Stimulated activated CD8-positive, alpha-beta memory T cell treated with anti-CD3 and anti-CD28 coated beads, Interleukin-15, amount 100 ng/mL, for 24 hours (primary cell): ENCODE measurements at places on chromosomes 7 and 10.

DNA sequence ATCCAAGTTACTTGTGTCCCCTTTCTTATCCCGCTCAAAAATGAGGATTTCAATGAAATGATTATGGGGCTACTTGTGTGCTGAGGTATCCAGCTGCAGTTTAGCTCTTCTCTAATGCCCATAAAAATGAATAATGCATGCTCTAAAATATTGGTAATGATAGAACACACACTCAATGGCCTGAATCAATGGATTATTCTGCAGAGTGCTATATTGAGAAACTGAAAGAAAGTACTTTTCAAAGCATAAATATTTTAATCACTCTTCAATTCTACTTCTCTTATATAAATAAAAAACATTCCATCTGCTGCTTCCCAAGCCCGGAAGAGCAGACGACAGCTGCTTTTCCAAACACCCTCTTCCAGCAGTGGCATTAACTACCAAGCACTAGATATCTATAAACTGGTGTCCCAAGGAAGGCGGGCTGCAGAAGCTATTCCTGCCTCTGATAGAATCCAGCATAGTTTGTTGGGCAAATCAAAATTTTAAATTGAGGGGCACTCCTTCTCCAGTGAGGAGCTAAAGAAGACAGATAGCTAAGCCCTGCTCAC lies 284.9 kb upstream of the AOAH start:
- no peak for DNase-seq

- peak; percentile 16 for DNase-seq
Observed at GRCh38 chr10:7412237-7412927, 1.5 kb upstream of the SFMBT2 start.

- no peak for DNase-seq
Observed at GRCh38 chr7:122827763-122828162, 58.5 kb downstream of the CADPS2 start.

- DNase-seq: no peak
Observed at GRCh38 chr7:102925976-102926782, 13.4 kb downstream of the LRRC17 start.

DNA sequence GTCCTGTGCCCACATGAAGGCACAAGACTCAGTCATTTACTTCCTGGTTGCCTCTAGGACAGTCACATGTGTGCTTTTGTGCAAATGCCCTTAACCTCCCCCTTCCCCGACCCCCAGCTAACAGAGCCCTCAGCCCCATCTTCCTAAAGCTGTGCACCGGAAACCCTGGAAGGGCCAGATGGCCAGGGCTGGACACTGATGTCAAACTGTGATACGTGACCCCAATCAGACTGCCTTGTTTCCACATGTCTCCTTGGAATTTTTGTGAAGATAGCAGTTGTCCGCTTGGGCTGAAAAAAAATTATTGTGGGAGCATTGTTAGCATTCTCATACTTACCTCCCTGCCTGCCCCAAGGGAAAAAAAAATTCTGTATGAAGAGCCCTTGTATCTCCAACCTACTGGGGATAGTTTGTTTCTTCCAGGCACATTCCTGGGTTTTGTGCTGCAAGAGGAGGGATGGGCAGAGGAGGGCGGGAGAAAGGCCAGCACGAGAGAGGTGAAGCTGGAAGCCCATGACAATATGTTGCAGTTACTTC lies 17.0 kb upstream of the ADAM12 start:
- no peak for DNase-seq

- no peak for DNase-seq
Observed at GRCh38 chr10:44809647-44810046, 101.5 kb upstream of the TMEM72 start.

GRCh38 chr7:30184791-30185487 lies 50.2 kb downstream of the MTURN start:
- no peak for DNase-seq

DNA sequence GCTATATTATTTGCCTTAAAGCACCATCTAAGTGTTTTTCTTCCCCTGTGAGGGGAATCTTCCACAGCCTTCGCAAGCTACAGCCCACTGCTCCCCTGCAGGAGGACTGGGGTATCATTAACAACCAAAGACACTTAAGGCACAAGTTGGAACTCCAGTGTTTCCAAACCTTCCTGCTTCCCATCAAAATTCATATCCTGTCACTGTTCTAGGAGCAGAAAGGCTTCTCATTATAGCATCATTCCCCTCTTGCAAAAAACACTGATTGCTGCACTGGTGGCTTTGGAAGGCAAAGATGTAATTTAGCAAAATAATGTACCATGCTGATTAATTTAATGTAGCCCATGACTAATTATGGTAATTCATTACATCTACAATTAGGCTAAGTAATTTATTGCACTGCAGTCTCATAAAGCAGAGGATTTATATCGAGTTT lies 207.2 kb downstream of the SKAP2 start:
- DNase-seq: no peak

GRCh38 chr7:2810682-2811415 lies 33.3 kb downstream of the GNA12 start:
- no peak for DNase-seq

DNA sequence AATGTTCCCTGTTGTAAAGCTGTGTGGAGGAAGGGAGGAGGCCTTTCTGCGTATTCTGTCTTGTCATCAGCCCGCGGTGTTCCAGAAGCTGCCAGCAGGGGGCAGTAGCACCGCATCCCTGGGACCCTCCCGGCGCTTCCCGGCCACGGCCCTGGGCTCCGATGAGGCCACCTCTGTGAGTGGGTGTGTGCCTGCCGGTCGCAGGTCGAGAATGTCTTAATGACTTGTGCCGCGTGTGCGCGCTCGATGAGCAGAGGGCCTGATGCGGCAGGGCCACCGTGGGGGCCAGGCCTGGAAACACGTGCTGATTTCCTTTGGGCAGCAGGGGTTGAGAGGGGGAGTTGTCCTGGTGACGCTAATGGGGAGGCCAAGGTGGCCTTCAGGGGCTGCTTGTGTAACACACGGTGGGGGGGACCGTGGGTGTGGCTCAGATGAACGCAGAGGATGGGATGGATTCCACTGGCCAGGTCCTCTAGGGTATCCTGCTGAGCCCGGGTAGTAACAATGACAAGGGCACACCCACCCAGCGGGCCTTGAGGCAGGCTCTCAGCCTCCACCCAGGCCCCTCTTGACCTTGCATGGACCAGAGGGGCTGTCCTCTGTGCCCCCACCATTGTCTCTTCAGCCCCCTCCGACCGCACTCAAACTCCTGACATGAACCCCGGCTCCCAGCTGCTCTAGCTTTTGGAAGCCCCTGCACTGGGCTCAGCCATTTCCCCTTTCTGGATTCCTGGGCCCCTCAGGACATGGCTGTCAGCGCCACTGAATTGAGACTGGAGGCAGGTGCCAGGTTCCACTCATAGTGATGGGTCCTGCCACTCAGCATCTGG lies 135.9 kb upstream of the PODXL start:
- DNase-seq: peak; percentile 25

- DNase-seq: no peak
Observed at GRCh38 chr10:103273041-103273441, 3.9 kb upstream of the INA start.

- no peak for DNase-seq
Observed at GRCh38 chr7:33459340-33459751, 330.0 kb downstream of the BBS9 start.

DNA sequence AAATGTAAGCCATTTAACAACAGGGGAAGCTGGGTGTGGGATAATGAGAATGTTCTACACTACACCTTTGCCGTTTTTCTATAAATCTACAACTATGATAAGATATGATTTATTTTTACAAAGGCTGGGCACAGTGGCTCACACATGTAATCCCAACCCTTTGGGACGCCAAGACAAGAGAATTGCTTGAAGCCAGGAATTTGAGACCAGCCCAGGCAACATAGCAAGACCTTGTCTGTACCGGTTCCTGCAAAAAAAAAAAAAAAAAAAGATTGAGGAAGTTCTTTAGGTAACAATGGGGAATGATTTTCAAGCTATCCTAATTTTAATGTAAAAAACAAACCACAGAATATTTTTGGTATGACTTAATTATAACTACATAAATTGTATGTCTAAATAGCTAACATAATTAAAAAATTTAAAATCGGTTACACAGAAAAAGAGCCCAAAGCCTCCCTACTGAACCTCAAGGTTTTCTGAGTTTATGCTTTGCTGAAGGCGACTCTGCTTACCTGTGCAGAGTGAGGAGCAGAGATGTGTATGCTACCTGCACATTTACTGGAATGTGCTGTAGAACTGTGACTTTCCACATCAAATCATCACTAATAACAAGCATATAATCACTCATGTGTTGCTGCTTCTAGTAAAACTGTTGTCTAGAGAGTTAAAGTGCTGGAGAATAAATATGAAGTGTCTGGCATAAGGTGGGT lies 163.4 kb downstream of the ATE1 start:
- no peak for DNase-seq

DNA sequence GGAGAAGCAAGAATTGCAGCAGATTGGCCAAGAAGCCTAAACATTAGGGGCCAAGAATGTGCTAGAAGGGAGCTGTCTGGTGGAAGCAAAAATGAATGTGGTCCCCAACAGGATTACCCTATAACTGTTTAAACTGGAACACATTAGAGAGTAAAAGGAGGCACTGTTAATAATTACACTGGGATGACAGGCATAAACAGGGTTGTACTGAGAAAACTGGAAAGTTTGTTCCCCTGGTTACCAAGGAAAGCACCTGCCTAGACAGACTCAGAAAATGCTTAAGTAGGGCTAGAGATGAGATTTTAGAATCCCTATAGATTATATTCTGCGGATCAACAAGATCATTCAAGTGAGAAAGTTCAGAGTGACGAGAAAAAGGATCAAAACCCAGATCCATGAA lies 100.8 kb downstream of the CTTNBP2 start:
- no peak for DNase-seq

DNA sequence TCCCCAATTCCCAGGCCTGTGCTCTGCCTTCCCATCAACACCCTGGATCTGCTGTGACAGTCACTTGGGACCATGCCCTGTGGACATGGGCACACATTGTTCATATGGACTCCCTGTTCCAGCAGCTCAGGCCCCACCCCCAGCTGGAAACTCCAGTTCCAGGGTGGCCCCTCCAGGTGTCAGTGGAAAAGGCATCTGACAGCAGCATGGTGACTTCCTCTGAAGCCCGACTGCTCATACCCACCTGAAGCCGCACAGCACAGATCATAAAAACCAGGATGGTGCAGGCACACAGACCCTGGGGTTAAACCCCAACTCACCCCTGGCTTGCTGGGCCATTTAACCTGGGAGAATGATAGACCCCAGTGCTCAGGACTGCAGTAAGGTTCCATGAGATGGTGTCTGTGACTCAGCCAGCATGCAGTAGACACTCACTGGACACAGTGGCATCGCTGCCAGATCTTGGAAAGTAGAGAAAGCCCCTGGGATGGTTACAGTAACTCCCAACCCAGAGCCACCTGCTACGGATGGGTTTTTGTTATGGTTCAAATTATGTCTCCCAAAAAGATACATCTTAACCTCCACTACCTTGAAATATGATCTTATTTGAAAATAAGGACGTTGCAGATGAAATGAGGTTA lies 72.6 kb upstream of the NANOS1 start:
- DNase-seq: no peak

DNA sequence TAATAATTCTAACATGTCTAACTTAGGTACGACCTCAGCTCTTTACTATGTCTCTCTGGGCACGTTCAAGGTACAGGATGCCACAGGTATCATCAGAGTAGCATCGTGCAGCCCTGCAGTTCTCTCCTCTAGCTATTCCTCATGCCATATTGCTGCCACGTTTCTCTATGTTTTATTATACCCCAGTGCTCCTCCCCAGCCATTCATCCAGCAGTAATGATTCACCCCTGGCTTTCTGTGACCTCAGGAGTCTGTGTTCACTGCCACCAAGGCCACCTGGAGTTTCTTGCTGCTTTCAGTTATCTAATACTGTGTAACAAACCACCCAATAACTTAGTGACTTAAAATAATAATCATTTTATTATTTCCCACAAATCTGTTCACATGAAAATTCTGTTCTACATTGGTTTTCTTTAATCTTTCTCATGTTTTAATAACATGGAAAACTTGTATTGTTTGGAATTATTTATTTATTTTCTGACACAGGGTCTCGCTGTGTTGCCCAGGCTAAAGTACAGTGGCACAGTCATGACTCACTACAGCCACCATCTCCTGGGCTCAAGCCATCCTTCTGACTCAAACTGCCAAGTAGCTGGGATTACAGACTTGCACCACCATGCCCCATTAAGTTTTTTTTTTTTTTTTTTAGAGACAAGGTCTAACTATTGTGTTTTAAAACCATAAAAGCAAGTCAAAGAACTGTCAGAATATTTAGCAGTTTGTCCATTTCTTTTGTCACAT lies 21.8 kb downstream of the REEP3 start:
- DNase-seq: no peak

- DNase-seq: no peak
Observed at GRCh38 chr10:6250745-6251144, 48.0 kb downstream of the PFKFB3 start.

- no peak for DNase-seq
Observed at GRCh38 chr7:44431091-44431608, 59.3 kb downstream of the NUDCD3 start.

DNA sequence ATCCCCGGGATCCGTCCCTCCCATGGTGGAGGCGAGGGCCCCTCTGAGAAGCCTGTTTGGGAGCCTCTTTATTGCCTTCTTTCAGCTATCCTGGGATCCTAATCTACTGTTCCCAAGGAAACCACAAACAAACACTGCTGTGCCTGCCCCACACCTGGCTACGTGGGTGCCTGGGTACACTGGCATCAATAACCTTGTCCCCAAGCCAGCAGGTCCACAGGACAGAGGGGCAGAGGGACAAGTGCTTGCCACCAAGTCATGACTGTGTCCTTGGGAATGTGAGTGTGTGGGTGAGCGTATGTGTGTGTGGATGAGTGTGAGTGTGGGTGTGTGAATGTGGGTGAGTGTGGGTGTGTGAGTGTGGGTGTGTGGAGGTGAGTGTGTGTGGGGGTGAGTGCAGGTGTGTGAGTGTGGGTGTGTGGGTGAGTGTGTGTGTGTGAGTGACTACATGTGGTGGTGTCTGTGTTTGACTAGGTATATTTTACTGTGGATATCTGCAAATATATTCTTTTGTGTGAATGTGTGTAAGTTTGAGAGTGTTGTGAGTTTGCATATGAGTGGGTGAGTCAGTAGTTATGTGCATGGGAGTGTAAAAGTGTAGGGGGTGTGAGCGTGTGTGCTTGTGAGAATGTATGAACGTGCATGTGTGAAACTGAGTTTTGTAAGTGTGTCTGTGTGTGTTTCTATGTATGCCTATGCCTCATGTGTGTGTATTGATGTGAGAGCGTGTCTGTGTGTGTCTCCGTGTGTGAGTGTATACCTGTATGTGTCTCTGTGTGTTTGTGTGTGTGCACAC lies 96.1 kb downstream of the TNS3 start:
- no peak for DNase-seq

DNA sequence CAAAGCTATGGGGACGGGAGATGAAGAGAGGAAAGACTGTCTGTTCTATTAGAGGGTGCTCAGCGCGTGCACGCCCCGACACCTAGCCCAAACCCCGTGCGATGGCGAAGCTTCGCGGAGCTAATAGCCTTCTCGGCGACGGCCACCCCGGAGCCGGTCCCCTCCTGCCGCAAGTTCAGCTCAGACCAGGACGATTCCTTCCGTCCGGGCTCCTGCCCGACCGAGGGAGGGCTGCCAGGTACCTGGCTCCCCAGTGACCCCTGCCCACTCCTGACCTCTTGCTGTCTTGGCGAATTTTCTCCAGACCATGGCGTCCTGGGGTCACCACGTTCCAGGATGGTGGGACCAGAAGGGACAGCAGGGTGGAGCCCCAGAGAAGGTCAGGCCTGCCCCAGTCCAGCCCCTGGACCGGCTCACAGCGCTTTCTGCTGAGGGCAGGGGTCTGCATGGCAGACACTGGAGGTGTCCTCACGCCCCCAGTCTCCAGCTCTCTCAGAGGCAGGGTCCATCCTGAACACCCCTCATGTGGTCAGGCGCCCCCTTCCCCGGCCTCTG lies 36.7 kb downstream of the UNCX start:
- DNase-seq: no peak
